ENCODE measurements at places on chromosomes 4 and X.

DNA sequence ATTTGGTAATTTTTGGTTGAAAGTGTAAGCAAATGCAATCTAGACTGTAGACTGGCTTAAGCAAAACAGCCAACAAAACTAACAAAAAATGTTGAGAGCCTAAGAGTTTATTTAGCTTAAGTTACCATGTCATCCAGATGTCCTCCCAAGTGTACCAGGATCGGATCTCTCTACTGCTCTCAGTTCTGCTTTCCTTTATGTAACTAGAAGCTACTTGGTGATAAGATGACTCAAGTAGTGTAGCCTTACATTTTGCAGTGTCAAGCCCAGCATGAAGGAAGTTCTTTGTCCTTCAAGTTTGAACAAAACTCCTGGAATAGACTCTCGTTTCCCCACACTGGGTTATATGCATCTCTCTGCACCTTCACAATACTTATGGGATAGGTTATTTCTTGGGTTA lies 1500.0 kb downstream of the STIM2 start:
- no peak for DNase-seq

DNA sequence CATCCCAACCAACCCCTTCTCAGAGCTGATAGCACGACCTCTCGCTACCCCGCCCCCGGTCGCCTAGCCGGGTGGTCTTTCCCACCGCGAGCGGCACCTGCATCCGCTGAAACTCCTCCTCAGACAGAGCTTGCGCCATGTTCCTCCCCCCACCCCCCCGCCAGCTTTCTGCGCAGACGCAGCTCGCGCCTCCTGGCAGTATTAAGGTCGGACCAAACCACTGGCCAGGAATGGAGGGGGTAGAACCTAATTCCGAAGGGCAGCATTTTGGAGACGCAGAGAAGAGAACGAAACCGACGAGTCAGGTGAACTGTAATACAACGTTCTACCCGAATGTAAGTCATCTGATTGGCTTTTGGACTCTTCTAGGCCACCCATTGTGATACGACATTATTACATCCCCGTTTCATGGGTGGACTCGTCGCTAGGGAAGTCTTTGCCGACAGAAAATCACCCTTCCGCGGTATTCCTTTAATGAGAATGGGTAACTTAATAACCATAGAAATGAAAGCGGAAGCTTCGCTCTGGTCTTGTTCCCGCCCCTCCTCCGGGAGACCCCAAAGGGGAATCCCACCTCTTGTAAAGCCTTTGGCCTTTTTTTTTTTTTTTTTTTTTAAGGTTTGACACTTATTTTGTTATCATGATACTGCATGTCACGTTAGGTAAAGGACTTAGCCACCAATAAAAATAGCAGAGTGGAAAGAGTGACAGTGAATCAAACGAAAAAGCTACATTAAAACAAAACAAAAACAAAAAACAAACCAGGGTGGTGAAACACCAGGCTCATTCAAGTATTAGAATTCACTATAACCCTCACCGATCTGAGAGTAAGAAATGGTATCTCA lies at the start of gene GRIPAP1:
Gene GRIPAP1, minus strand, starts transcription at position 174 of the 845 bp plus-strand sequence. Its CDS starts 35 bp downstream, at position 139.
- DNase-seq: no peak

DNA sequence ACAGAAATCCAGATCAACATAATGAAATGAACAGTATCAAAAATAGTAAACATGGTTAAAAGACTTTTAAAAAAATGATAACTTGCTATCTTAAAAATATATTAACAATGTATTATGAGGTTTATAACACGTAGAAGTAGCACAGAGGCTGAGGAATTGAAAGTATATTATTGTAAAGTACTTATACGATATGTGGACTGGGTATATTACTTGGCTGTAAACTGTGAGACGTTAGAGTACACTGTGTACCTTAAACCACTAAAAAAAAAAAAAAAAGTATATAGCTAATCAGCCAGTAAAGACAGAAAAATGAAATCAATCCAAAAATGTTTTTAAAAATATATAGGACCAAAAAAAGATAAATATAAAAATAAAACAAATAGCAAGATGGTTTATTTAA lies 120.6 kb downstream of the TET2 start:
- DNase-seq: no peak

DNA sequence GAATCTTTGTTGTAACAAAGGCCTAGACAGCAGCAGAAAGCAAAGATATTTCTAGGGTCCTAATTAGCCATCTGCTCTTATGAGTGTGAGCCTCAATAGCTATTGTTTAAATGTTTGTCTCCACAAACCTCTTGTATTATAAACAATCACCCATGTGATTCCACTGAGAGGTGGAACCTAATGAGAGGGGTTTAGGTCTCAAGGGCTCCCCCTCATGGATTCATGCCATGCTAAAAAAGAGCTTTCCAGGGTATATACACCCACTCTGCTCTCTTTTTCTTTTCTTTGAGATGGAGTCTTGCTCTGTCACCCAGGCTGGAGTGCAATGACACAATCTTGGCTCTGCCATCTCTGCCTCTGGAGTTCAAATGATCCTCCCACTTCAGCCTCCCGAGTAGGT lies 42.1 kb downstream of the TRIM61 start:
- DNase-seq: no peak

- DNase-seq: no peak
Measured at GRCh38 chrX:20623448-20623847, 356.7 kb upstream of the RPS6KA3 start.

GRCh38 chr4:76620723-76621468 lies 185.9 kb downstream of the SHROOM3 start:
- no peak for DNase-seq

Data from cortex of kidney (tissue), 1 donor.